CD4-positive, alpha-beta memory T cell (primary cell): ENCODE measurements at places on chromosomes 6 and 20. TPM values are rescaled to one million over a fixed set of nuclear protein-coding genes. Genes with fewer than 3 reads are reported as not detected.

DNA sequence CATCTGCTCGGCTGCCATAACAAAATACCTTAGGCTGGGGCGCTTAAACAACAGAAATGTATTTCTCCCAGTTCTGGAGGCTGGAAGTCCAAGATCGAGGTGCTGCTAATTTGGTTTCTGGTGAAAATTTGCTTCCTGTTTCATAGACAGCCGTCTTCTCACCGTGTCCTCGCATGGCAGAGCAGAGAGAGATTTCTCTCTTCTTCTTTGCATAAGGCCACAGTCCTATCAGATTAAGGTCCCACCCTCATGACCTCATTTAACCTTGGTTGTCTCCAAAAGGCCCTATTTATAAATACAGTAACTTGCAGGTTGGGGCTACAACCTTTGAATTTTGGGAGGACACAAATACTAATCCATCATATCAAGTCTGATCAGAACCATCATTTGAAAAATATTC, 544.3 kb downstream of the KIF16B start:
- no peak for DNase-seq
- no peaks in the 10 kb centered on the region for H3K4me1 ChIP-seq
- no peak overlapping the region for H3K4me3 ChIP-seq
- H3K36me3 ChIP-seq: no peaks in the 10 kb centered on the region

- no peaks in the 10 kb centered on the region for H3K27me3 ChIP-seq
- no peak overlapping the region for H3K27ac ChIP-seq
- H3K4me3 ChIP-seq: no peak overlapping the region
- H3K36me3 ChIP-seq: no peaks in the 10 kb centered on the region
- no peak for DNase-seq
Measured at GRCh38 chr6:162613310-162613709, 114.3 kb downstream of the PRKN start.

DNA sequence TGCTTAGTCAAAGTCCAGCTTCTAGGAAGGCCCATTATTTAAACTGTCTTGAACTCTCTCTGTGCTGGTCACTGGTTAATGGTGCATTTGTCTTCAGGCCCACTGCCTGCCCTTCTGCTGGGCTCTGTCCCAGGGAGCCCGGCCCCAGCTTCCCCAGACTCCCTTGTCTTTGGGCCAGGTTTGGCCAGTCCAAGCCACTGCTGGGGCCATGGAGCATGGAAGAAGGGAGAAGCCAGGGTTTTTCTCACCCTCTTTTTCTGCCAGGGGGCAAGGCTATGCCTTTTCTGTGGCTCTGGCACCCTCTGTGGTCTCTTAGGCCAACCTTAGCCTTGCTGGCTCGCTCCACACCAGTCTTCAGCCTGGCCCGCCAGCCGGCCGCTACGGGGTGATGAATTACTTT, 390.0 kb upstream of the SULF2 start:
- no peaks in the 10 kb centered on the region for H3K4me1 ChIP-seq
- no peak overlapping the region for H3K27ac ChIP-seq
- no peak for DNase-seq
- H3K27me3 ChIP-seq: no peaks in the 10 kb centered on the region
- no peak overlapping the region for H3K4me3 ChIP-seq

GRCh38 chr6:33164176-33164575, 28.1 kb downstream of the COL11A2 start:
- H3K27ac ChIP-seq: no peak overlapping the region
- H3K4me1 ChIP-seq: peaks cover 5% of the 10 kb centered on the region
- no peak overlapping the region for H3K4me3 ChIP-seq
- no peaks in the 10 kb centered on the region for H3K27me3 ChIP-seq

- H3K27me3 ChIP-seq: no peaks in the 10 kb centered on the region
- H3K4me3 ChIP-seq: no peak overlapping the region
- H3K27ac ChIP-seq: no peak overlapping the region
- DNase-seq: no peak
- H3K4me1 ChIP-seq: no peaks in the 10 kb centered on the region
- H3K36me3 ChIP-seq: no peaks in the 10 kb centered on the region
Measured at GRCh38 chr6:32076321-32076809, 32.8 kb downstream of the TNXB start.

- no peak for DNase-seq
Measured at GRCh38 chr6:80566361-80566760, 459.9 kb downstream of the BCKDHB start.

BFSP1 gene
- total RNA-seq: 0.87 TPM

AHI1 gene
- total RNA-seq: 12.8 TPM

RIN2 gene
- total RNA-seq: 0.72 TPM

DOK5 gene
- not detected for total RNA-seq
